Urinary bladder (tissue), 4 donors: ENCODE measurements at places on chromosomes 5 and 9.

DNA sequence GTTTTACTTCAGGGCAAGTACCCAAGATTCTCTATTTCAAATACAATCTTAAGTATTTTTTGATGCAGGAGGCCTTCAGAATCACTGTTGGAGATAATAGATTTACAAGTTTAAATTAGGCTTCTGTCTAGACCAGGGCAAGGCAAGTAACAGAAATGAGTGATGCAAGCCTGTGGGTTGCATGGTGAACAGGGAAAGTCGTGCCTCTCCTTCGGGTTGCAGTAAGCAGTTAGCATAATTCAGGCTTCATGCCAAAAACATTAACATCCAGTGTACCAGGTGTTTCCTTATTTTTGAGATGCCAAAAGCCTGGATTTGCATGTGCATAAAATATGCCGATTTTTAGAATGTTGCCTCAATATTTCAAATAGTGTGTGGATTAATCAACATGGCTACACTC is 369.0 kb downstream of the CAAP1 start:
- no peak for DNase-seq

DNA sequence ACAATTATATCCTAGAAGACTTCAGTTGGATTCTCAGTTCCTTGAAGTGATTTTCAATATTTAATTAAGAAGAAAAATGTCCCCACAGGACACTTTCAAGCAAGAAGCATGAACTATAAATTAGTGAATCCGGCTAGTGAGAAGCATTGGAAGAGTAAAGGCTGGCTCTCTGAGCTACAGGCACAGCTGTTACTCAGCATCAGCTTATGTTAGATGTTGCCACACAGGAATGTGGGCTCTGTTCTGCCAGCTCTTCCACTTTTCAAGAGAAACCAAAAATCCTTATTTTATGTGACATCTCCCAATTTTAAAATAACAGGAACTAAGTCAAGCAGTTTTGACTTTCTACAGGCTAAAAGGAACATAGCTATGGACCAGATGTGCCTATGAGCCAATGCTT is 14.9 kb downstream of the ZNF474 start:
- no peak for DNase-seq

GRCh38 chr9:136531186-136531903 is 14.5 kb downstream of the NOTCH1 start:
- DNase-seq, result no peak

- DNase-seq, result no peak
Measured at GRCh38 chr9:69500896-69501295, 171.3 kb downstream of the APBA1 start.

DNA sequence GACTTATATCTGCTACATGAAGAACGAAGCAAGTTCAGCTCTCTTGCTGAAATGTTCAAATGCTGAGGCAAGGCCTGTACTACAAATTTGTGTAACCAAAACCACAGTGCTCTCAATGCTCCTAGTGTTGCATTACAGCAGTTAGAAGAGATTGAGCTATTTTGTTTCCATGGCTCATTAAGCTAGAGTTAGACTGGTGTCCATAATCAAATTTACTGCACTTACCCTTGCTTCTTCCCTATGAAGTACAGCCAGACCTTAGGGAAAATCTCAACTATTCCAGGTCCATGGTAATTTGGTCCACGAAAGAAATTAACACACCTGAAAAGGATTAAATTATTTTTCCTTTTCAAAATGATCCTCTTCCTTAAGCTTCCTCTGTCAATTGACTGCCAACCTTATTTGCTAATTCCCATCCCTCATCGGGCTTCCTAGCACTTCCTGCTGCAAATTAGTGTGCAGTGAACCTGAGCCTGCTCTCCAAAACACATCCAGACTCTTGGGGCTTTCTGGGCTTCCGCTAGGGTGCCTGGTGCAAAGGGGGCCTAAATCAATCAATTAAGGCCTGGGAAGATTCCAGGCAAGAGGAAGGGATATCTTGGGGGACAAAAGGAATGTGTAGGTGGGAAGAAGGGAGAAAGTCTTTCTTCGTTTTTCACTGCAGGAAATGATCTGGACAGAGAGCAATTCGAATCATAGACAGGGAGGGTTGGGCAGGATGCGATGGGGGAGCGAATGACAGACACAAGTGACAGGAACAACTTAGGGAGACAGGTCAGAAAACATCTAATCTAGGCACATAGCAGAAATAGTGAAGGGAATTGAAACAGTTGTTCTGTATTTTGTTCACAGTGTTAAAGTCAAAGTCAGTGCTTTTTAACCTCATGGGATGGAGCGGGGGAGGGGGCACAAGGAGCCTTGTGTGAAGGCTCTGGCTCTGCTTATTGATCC is 542.4 kb downstream of the RAB3C start:
- no peak for DNase-seq

DNA sequence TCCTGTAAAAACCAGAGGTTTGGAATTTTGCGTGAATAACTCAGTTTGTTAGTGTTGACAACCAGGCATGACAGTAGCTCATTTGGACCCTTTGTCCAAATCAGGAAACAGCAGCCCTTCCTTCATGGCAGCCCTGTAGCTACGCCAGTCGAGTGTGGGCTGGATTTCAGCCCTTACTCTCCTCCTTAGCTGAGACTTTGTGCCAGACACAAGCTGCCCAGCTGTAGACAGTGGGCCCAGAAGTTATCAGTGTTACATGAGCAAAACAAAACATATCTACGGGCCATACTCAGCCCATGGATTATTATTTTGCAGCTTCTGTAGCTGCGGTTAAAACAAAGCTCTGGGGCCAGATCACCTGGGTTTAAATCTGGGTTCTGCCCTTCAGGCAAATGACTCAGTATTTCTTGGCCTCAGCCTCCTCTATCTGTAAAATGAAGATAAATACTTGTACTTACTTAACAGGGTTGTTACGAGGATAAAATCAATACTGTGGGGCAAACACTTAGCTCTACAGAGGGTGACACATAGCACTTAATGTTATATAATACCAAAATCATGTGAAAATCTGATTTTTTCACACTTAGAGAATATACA is 76.9 kb downstream of the GHR start:
- DNase-seq, result no peak
